ENCODE measurements at places on chromosomes 6 and 20.
A peak's percentile ranks its signal among the peaks of the same experiment; 100 is the strongest.

- no peak for DNase-seq
These were observed 163.7 kb downstream of the RALGAPA2 start for GRCh38 chr20:20548527-20549266.

- DNase-seq: no peak
These were observed 3.8 kb downstream of the PTPRT start for GRCh38 chr20:43185901-43186300.

- no peak for DNase-seq
These were observed 217.0 kb downstream of the HAO1 start for GRCh38 chr20:7723284-7723683.

DNA sequence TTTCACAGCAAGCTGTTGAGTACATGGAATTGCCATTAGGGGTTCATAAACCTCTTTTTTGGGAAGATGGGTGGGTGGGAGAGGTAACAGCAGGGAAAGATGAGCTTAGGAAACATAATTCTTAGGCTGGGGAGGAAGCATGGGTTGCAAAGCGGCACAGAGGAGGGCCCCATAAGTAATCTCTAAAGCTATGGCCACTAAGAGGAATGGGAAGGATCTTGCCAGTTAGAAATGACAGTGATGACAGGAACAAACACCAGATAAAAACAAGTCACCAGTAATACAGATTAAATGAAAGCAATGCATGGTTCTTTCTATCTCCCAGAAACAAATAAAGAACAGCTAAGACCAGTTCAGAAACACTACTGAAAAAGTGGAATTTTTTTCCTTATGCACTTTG is 31.0 kb upstream of the PRELID3B start:
- DNase-seq: no peak

DNA sequence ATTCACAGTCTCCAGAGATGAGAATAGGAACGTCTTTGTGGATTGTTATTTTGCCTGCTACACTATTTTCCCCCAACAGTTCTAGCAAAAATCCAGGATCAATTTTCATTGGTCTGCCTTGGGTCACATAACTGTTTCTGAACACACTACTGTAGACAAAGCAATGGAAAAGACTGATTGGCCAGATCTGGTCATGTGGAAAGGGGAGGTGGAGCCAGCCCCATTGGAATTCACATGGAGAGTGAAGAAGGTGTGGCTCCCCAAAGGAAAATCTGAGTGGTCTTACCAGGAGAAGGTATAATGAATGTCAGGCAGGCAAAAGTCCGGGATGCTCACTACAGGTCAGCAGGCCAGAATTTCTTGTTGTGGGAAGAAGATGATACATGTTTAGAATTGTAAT is 9.5 kb upstream of the TP53RK start:
- no peak for DNase-seq

- DNase-seq: no peak
These were observed 98.4 kb upstream of the PRSS16 start for GRCh38 chr6:27149150-27149549.

GRCh38 chr20:34439168-34439567 is 76.1 kb downstream of the ITCH start:
- DNase-seq: no peak

DNA sequence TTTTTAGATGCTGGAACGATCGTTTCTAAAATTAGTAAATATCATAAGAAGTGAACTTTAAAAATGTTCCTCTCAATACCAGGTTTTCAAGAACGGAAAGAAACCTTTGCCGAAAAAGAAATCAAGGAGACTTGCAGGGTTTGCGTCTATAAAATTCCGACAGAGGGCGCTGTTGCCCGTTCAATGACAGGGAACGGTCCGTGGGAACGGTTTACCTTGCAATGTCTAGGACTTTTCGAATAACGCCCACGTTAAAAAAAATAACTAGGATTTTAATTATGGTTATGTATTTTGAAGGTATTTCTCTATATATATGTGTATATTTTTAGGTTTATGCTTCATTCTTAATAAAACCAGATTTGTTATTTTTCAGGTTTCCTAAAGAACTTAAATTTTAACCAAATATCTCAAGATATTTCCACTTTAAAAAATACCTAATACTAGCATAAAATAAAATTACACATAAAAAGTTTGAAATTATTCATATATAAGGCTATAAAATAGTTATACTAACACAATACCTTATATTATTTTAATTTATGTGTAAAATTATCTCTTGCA is 2.5 kb upstream of the TFAP2B start:
- peak; percentile 30 for DNase-seq

GRCh38 chr20:43140726-43141125 is 49.0 kb downstream of the PTPRT start:
- DNase-seq: no peak

DNA sequence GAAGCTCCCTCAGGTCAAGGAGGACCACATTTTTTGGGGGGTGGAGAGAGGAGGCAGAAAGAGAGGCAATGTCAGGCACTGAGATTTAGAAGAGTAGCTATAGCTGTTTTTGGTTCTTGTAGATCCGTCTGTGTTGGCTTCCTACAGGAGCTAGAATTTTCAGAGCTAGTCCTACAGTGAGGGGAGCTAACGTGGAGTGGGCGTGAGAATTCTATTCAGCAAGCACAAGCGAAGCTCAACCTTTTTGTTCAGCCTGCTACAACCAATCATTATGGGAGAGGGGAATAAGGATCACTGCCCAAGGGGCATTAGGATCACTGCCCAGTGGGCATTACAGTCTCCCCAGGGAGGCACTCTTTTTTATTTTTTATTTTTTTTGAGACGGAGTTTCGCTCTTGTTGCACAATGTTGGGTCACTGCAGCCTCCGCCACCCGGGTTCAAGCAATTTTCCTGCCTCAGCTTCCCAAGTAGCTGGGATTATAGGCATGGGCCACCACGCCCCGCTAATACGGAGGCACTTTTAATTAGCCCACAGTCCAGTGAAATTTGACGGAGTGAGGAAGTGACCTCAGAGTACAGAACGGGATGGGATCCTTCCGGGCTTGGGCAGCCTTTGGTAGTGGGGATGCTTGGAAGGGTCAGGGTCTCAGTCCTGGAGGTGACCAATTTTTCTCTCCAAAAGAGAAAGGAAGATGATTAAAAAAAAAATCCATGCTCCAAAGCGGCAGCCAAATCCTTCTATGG is 1.1 kb upstream of the PANK2 start:
- DNase-seq: no peak

GRCh38 chr20:5402903-5403531 is 86.3 kb upstream of the PROKR2 start:
- DNase-seq: no peak

DNA sequence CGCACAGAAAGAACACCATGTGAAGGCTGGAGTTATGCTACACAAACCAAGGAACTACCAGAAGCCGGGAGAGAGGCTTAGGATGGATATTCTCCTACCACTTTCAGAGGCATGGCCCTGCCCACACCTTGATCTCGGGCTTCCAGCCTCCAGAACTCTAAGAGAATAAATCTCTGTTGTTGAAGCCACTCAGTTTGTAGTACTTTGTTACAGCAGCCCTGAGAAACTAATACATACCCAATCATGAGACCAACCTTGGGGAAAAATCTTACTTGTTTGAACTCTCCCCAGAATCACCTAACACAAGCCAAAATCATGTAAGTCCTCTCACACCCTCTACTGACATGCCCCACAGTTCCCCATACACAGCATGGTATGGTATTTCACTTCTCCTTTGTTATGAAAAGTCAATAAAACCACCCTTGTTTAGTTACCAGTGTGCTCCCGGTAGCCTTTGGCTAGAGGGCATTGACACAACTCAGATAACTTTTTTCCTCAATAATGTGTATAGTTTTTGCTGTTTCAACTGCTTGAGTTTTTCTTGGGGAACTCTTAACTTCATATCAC is 40.7 kb upstream of the SLC2A12 start:
- no peak for DNase-seq

GRCh38 chr6:144153260-144153659 is 2.9 kb downstream of the STX11 start:
- DNase-seq: no peak
